BE2C (cell line): ENCODE measurements at places on chromosomes 5 and 9.

- DNase-seq, result no peak
These were observed 18.8 kb downstream of the GZMK start for GRCh38 chr5:55042886-55043285.

DNA sequence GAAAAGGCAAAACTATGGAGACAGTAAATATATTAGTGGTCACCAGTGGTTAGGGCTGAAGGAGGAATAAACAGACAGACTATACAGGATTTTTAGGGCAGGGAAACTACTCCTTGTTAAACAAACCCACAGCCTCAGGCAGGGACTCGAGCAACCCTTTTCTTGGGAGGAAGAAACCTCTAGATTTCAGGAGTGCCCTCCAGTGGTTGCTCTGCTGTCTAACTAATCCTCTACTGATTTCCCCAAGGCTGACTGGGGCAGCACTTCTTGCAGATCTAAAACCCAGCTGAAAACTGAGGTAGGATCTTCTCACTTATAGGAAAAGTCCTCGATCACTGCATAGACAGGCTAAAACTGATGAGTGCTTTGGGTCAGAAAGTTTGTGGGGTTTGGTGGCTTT is 176.8 kb downstream of the ISOC1 start:
- DNase-seq, result peak; percentile 19

DNA sequence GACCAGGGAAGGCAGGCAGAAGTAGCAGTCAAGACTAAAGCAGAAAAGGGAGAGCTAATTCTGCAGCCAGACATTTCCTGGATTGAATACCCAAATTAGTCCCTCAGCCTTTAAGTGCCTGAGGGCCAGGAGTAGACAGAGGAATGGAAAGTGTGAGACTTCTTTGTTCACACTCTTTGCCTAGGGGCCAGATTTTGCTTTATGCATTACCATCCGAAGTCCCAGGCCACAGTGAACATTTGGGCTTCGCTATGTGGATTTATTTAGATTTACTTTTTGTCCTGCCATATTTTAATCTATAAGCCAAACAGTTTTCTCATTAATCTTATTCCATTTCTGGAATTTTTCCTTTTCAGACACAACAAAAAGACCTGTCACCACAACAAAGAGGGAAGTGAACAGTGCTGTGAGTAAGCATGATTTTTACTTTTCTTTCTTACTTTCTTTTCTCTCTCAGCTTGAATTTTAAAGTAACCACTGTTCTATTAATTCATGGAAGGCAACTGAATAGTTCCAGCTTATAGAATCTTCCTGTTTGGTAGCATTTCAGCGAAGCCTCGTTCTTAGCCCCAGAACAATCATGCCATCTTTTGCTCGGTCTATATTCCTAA is 52.6 kb downstream of the PDCD1LG2 start:
- no peak for DNase-seq

- DNase-seq, result no peak
These were observed 46.1 kb downstream of the SLC25A46 start for GRCh38 chr5:110784901-110785300.
